Inflammatory macrophage (primary cell): ENCODE measurements at places on chromosomes 1 and 21.

- no peak for DNase-seq
Measured at GRCh38 chr1:67710417-67710816, 25.4 kb downstream of the GADD45A start.

GRCh38 chr1:217647791-217648190, 16.6 kb downstream of the SPATA17 start:
- no peak for DNase-seq

- no peak for DNase-seq
Measured at GRCh38 chr1:2446394-2446793, 29.7 kb upstream of the PLCH2 start.

DNA sequence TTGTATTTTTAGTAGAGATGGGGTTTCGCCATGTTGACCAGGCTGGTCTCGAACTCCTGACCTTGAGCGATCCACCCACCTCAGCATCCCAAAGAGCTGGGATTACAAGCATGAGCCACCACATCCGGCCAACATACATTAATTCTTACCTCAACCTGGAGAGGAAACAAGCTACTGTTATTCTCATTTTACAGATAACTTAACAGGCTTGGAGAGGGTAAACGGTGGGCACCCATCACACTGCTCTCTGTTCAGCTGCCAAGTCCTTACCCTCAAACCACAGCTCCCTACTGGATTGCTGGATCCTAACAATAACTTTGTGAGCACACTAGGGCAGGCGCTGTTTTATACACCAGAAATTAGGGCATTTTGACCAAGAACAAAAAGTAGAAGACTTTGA, 93.6 kb upstream of the BARHL2 start:
- DNase-seq: no peak

DNA sequence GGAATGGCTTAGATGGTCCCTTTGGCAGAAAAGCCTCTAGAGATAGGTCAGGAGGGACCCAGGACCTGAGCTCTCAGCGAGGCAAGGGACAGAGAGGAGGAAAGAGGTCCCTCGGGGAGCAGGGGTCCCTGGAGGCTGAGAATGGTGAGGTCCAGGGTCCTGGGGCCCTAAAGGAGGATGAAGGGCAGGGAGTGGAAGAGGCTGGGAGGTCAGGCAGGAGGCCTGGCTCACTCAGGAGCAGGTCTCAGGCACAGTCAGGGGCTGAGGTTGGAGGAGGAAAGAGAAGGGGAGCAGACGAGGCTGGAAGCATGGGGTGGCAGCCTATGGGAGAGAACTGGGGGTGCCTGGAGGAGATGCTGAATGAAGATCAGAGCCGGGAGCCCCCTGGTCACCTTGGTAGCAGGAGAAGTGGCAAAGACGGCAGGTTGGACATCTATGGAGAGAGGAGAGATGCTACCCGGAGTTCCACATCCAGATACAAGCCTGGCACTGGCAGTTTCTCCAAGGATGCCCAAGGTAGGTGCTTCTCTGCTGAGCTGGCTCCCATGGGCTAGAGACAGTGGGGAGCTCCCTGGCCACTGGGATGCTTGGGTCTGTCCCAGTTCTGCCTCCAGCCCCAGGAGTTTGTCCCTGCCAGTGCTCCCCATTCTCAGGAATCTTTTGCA, 22.6 kb downstream of the IGFN1 start:
- no peak for DNase-seq

DNA sequence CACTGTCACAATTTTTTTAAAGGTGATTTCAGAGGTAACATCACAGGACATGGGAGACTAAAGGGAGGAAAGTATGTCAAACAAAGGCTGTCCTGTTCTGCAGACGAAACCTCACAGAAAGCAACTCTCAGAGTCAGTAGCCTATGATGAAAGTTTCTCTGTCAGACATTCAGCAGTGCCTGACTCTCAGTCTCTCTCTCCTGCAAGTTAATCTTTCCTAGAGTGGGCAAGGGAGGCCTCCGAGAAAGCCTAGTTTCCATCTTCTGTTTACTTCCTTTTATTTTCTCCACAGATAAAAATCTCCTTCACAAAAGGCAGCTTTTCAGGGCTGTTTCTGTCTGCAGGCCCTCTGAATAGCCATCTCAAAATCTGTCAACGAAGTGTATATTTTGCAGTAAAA, 24.9 kb upstream of the FMO2 start:
- DNase-seq: no peak
